Lung (tissue), 17 donors: ENCODE measurements at places on chromosomes 2 and 18.
A peak's percentile ranks its signal among the peaks of the same experiment; 100 is the strongest.

- H3K4me1 ChIP-seq = peaks cover 16% of the 10 kb centered on the region
- H3K36me3 ChIP-seq = no peaks in the 10 kb centered on the region
- H3K27me3 ChIP-seq = no peaks in the 10 kb centered on the region
These were observed 11.1 kb upstream of the DCTN1 start for GRCh38 chr2:74391209-74391579.

DNA sequence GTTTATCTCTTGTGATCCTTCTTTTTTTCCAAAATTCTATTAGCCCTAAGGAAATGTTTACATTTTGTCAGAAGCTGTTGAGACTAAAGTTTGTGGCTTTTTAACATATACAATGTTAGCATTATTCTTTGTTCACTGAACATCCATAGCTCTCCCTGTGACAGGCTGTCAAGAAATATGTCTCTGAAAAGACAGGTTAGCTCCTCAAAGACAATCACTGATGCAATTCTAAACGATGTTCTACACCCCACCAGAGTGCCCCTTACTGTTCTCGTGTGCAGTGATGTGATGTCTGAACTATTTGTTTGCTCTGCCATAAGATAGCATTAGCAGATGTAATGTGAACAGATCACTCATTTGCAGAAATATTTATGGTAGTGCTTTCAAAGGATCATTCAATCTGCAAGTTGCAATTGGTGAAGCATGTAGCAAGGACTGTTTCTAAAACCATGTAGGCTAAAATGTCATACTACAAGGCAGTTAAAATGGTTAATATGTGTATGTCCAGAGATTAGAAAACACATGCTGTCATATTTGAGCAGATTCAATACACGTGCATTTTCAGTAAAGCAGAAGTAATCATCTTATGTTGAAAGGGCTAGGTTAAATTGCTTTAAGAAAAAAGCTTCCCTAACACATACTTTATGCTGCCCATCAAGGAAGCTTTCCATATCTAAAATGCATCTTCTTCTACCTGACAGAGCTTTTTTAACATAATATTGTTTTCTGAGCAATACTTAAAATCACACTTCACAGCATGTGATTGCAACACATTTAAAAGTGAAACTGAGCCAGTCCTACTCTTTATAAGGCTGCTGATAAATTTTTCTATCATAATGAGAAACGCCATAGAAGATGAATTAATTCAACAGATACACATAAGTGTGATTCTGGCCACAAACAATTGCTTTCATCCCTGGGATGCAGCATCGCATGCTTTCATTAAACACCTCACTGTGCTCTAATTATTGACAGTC is 285.7 kb upstream of the UBE2E3 start:
- no peaks in the 10 kb centered on the region for H3K4me1 ChIP-seq
- H3K27ac ChIP-seq = no peak overlapping the region
- H3K4me3 ChIP-seq = no peak overlapping the region
- no peaks in the 10 kb centered on the region for H3K27me3 ChIP-seq
- DNase-seq = no peak

DNA sequence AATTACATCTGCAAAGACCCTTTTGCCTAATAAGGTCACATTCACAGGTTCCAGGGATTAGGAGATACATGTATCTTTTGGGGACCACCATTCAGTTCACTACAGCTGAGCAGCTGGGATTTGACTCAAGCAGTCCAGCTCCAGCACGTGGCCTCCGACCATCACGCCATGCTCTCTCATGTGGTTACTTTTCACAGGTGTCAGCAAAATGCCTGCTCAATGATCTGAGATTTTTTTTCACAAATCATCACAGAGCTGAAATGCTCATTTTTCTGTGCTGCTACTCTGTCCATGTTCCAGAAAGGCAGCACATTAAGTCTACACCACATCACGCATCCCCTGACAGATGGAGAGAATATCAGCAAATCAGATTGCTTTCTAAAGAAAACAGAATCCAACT is 98.5 kb upstream of the RMDN2 start:
- H3K36me3 ChIP-seq = no peaks in the 10 kb centered on the region
- DNase-seq = no peak
- H3K4me1 ChIP-seq = no peaks in the 10 kb centered on the region
- H3K27me3 ChIP-seq = no peaks in the 10 kb centered on the region
- no peak overlapping the region for H3K4me3 ChIP-seq

GRCh38 chr2:147275943-147276342 is 568.9 kb upstream of the ACVR2A start:
- no peaks in the 10 kb centered on the region for H3K4me1 ChIP-seq
- no peaks in the 10 kb centered on the region for H3K27me3 ChIP-seq
- no peak for DNase-seq
- no peak overlapping the region for H3K4me3 ChIP-seq
- no peaks in the 10 kb centered on the region for H3K36me3 ChIP-seq

- no peaks in the 10 kb centered on the region for H3K27me3 ChIP-seq
- H3K36me3 ChIP-seq = no peaks in the 10 kb centered on the region
- H3K4me3 ChIP-seq = no peak overlapping the region
- DNase-seq = peak; percentile 55
- no peak overlapping the region for H3K27ac ChIP-seq
These were observed 96.4 kb upstream of the LINC00305 start for GRCh38 chr18:64245126-64245861.

- no peaks in the 10 kb centered on the region for H3K27me3 ChIP-seq
- no peaks in the 10 kb centered on the region for H3K4me1 ChIP-seq
- H3K27ac ChIP-seq = no peak overlapping the region
These were observed 83.7 kb downstream of the CERKL start for GRCh38 chr2:181573140-181573736.
